ENCODE measurements at places on chromosomes 5 and 9.

DNA sequence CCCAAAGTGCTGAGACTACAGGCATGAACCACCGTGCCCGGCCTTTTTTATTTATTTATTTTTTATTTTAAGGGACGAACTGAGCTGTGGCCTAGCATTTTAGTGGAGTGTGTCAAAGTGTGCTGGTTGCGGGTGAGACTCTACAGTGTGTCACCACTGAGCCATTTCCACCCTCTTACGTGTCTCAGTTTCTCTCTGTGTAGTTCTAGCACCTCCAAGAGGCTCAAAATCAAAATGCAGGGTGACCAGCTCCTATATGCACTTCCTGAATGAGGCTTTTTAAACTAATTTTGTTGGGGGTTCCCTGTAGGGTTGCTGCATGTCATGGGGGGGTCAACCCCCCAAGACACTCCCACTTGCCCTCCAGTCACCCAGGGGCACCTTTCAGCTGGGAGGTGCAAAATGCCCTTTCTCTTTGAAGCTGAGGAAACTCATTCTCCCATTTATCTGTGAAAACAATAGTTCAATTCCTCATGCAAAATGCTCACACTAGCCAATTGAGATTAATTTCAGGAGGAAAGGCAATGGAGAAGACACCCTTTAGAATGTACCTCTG lies 69.3 kb downstream of the COL15A1 start:
- no peak for DNase-seq

GRCh38 chr5:180020176-180020575 lies 51.4 kb downstream of the RNF130 start:
- DNase-seq, result no peak

DNA sequence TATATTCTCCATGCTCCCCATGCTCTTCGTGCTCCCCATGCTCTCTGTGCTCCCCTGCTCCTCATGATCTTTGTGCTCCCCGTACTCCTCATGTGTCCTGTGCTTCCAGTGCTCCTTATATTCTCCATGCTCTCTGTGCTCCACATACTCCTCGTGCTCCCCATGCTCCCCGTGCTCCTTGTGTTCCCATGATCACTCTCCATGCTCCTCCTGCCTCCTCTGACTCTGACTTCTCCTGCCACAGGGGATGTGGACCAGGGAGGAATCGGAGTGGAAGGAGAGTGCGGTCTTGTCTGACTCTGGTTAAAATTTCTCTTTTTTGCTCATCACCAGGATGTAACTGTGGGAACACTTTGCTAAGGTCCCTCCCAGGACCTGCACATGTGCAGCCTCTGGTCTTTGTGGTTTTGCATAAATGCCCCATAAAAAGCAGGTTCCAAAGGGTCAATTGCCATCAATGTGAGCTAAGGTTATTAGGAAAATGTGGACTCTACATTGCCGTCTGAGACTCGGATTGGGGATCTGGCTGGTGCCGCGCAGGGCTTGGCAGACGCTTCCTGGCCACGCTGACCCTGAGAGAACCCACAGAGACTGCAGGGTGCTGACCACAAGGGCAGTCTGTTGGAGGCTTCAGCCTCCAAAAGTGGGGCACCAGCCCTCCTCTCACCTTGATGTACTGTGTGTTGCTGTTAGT lies 52.5 kb downstream of the TRIP13 start:
- DNase-seq, result no peak

GRCh38 chr5:36659411-36659810 lies 53.0 kb downstream of the SLC1A3 start:
- DNase-seq, result no peak

DNA sequence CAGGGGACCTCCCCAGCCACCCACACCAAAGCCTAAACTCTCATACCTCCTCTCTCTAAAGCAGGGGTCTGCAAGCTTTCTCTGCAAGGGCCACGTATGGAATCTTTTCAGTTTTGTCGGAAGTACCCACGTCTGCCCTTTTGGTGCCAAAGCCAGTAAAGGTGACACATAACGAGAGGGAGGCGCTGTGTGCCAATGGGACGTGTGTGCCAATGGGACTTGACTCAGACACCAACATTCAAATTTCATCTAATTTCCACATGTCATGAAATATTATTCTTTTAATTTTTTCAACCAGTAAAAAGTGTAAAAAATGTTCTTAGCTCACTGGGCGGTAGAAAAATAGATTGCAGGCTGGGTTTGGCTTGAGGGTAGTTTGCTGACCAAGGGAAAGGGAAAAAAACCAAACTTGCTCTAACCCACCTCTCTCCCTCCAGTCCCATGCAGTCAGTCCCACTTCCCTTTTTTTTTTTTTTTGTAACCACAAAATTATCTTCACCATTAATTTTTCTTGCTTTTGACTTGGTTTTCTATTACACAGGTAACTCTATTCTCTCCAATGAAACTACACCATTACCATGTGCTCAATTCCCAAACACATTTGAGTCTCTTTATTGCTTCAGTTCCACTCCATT lies 25.5 kb downstream of the OR2V1 start:
- DNase-seq, result no peak

GRCh38 chr5:29896646-29897045 lies 1296.8 kb upstream of the CDH6 start:
- DNase-seq, result no peak

DNA sequence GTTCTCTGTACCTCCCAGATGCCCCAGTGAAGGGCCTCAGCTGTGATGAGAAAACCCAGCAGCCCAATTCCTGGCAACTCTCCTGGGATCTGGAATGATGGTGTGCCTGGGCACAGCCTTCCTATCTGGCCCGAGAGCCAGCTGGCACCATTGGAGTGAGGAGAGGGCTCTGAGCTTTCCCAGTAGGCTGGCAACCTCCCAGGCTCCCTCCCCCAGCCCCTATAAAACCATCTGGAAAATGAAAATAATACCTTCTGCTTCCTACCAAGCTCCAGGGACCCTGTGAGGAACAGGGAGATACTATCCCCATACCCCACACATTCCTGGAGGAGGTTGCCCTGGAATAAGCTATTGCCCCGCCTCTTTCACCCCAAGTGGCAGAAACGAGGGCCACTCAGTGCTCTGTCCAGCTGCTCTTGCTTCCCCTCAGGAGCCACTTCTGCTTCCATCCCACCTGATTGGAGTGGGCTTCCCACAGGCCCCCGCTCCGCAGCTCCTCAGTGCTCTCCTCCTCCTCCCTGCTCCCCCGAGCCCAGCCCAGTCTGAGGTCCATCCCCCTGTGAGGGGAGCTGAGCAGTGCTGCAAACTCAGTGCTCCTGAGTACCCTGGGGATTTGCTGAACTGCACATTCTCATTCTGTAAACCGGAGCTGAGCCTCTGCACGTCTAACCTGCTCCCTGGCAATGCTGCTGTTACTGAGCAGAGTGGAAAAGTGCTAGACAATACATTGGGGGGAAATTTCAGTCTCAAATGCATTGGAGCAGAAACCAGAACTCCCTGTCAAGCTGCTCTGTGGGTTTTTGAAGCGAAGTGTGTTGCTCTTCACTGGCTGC lies 74.7 kb downstream of the THBS4 start:
- DNase-seq, result peak; percentile 36

- peak; percentile 76 for DNase-seq
These were observed 60.2 kb upstream of the SLC25A51 start for GRCh38 chr9:37963936-37964739.

DNA sequence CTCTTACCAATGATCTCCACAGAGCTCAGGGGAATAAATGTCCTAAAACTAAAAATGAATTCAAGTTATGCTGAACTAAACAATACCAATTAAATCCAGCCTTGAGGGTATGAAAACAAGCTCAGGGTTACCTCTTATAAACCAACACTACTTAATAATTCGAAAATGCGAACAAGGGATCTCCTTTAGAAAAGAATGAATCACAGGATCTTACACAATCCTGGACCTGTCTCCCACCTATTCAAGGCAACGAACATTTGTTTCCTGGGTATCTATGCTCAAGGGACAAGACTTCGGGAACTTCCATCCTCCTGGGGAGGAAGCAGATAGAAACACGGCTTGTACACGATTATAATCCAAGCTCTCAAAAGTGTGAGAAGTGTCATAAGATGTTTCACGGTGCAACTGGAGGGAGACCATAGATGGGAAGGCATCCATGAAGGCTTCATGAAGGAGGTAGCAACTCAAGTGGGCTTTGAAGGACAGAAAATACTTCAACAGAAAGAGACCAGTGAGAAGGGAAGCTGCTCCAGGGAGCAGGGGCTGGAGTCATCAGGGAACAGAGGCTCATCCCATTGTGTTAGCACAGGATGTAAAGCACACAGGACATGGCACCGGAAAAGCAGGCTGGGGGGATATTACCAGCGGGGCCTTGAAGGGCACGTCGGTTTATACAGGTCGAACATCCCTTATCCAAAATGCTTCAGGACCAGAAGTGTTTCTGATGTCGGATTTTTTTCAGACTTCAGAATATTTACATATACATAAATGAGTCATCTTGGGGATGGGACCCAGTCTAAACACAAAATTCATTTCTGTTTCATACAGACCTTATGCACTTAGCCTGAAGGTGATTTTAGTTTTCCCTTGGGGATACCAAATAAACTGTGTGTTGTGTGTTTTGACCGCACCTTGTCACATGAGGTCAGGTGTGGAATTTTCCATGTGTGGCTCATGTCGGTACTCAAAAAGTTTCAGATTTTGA lies 87.4 kb downstream of the TLE1 start:
- DNase-seq, result no peak

DNA sequence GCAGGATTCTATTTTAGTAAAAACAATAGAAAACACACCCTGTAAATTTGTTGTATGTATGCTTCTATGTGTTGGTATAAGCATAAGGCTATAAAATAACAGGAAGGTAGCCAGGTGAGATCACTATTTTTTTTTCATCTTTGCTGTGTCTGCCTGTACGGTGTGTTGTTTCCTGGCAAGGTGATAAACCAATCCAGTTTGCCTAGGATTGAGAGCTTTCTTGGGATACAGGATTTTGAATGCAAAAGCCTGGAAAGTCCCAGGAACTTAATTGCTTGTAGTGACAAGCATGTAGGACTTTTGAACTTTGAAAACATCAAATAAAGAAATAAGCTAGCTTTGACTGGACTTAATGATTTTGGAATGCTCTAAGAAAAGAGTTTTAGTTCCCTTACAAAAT lies 83.3 kb upstream of the RORB start:
- no peak for DNase-seq

- DNase-seq, result no peak
These were observed 2.1 kb downstream of the PRRC1 start for GRCh38 chr5:127519527-127519926.

DNA sequence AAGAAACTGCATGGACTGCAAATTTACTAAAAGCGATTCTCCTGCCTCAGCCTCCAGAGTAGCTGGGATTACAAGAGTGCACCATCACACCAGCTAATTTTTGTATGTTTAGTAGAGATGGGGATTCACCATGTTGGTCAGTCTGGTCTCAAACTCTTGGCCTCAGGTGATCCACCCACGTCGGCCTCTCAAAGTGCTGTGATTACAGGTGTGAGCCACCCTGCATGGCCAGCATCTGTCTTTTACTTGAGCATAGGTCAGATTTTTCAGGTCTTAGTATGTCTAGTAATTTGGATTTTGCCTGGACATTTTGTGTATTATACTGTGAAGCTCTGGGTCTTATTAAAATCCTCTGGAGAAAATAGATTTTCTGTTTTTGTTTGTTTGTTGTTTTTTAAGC lies 277.8 kb upstream of the VLDLR start:
- no peak for DNase-seq

DNA sequence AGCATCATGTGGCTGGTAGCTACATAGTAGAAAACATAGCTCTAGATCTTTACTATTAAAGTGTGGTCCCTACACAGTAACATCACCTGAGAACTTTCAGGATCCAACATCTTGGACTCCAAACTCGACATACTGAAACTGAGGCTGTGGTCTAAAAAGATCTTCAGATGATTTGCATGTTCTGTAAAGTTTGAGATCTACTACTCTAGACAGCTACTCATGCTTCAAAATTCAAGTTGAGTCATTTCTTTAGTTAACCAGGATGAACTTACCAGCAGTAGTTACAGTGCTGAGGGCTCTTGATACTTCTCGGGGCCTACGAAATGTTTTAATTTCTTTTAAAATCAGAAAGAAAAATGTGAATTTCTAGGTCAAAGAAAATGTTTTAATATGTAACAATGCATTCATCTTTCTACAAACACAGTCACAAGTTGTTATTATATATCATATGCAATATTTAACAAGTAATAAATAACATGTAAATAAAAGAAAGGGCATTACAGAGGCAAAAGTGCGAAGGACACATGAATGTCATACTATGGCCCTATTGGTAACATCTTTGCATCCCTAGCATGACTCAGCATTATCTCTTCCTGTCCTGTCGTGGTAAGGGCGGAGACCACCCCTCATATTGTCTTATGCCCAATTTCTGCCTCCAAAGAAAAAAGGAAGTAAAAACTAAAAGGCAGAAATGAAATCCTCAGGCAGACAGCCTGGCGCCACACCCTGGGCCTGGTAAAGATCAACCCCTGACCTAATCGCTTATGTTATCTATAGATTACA lies 563.9 kb upstream of the TLE4 start:
- DNase-seq, result no peak

- DNase-seq, result no peak
These were observed 69.8 kb upstream of the RNU6ATAC start for GRCh38 chr9:134234001-134234660.

- no peak for DNase-seq
These were observed 285.8 kb upstream of the PCSK5 start for GRCh38 chr9:75604661-75605060.

- DNase-seq, result no peak
These were observed 160.1 kb upstream of the CDKN2B start for GRCh38 chr9:22169243-22169642.

GRCh38 chr5:74889523-74890105 lies 23.4 kb upstream of the FAM169A start:
- no peak for DNase-seq

DNA sequence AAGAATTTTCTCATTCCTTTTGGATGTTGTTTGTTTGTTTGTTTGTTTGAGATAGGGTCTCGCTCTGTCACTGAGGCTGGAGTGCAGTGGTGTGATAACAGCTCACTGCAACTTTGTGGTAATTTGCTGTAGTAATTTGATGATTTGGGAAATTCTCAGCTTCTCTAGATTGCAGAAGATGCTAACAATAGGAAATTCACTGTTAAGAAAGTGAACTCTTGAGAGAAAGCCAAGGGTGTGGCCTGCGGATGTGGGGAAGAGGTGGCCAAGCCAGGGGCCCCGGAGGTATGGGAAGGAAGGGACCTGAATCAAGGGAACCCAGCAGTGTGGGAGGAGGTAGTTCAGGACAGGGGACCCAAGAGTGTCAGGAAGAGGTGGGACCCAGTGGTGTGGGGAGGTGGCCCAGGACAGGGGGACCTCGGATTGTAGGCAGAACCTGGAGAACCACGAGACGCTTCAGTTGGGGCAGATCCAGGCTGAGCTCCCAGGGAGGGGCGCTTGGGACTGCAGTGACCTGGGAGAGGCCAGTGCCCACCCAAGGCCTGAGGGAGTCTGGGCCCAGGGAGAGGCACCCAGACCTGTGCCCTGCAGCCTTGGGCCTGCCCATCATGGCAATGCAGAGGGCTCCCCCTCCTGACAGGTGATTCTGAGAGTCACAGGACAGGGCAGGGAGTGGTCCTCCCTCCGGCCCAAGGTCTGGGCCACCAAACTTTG lies 5.6 kb upstream of the LCN2 start:
- no peak for DNase-seq

DNA sequence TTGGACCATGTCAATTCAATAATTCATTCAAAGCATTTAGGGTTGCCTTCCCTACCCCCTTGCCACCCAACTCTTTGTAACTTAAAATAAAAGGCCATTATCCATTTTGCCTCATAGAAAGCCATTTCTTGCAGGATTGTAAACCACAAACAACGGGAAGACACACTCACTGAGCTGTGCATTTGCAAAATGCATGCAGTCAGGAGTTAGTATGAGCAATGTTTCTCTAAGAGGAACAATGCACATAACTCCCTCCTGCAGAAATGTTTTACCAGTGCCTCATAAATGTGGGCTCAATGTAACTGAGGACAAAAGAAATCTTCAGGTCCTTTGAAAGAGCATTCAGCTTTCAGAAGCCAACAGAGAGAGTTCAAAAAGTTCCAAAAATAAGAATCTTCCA lies 98.5 kb upstream of the ABCA1 start:
- no peak for DNase-seq
